Right lung (tissue), 10 donors: ENCODE measurements at places on chromosomes 4 and X.

DNA sequence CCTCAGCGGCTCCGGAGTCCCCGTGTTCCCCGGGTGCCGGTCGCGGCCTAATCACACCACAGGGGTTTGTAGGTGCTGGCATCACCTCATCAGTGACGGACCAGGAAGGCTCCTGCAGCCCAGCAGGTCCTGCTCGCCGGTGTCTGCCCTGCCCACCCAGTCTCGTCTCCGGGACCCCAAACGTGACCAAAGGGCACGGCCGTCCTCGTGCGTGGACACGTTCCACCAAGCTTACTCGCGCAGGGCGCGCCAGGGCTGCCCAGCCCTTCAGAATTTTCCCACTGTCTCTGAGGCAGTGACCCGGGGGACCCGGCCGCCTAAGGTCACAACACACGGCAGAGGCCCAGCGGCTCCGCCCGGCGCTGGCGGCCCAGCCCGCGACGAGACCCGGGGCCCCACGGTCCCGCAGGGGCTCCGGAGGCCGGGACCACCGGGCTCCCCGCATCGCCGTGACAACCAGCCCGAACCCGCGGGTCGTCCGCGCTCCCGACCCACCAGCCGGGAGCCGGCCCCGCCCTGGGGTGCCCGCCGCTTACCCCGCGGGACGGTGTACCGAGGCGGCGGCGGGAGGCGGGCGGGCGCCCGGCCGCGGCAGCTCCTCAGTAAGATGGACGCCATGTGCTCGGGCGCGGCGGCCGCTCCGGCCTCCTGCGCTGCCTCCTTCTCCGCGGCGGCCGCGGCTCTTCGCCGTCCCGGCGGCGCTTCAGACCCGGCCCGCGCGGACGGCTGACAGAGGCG is 454 bp downstream of the LETM1 start:
- no peak for DNase-seq

DNA sequence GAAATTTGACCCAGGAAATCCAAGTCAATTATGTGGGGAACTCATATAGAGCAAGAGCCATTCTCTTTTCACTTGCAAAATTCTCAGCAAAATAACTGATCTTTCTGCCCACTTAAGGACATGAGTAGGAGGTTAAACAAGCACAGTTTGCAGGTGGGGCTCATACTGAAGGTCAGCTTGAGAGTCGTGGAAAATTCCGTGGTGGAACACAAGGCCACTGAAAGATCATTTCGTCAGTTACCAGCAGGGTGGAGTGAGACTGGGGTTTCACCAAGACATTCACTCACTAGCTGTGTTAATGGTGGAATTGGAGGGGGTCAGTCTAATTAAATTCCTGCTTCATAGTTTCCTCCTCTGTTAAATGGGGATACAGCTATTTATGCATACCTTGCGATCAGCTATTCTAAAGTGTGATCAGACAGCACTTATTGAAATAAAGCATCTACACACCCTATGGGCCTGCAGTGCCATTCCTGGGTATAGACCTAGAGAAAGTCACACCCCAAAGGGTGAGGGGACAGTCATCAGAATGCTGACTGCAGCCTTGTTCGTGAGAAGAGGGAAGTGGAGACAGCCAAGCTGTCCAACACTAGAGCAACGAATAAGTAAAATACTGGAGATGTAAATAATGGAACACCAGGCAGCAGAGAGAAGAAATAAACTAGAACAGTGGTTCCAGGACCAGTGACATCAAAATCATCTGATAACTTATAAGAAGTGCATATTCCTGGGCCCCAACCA is 42.7 kb upstream of the CLNK start:
- no peak for DNase-seq

DNA sequence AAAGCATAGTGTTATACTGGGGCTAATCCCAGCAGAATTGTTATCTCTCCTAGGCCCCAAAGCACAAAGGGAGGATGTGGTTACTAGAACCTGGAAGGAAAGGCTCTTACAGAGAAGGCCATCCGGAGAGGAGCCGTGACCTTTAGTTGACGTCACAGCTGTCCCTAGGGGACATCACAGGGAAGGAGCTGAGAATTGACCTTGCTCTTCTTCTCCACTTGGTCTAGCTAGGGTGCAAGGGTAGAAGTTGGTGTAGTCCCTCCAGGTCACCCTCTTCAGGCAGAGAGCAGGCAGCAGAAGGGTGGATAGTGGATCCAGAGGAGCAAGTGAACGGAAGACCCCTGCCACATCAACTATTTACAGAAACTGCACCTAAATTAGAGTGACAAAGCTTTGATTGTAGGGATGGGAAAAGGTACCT is 22.8 kb upstream of the FGF2 start:
- no peak for DNase-seq

GRCh38 chrX:119481323-119481801 is 13.1 kb downstream of the SLC25A5 start:
- no peak for DNase-seq

DNA sequence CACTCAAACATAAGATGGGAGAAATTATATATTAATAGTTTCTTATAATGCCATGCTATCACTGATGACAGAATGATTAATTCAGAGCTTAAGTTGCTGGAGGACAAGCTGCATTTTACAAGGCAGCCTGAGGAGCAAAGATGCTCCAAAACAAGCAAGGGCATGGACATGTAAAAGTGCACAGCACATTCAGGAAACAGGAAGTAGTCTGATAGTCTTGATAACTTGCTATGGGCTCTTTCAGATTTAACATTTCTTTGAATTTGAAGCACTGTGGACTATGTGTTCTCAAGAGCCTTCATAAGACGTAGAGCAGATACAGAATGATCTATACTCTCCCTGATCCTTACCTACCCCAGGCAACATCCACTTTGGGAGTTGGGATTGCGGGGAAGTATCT is 50.0 kb downstream of the AMMECR1 start:
- no peak for DNase-seq

DNA sequence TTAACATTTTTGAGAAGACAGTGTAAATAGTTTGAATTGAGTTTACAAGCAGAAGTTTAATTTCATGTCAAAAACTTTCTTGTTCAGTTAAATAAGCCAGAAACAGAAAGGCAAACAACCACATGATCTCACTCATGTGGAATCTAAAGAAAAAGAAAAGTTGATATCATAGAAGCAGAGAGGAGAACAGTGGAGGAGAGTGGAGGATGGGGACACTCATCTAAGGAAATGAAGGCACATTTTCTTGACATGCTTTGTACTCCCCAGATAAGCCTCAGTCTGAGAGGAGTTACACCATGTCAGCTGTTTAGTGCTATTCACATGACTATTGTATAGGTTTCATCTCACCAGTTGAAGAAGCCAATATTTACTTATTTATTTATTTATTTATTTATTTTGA is 13.5 kb downstream of the SNCA start:
- no peak for DNase-seq

- DNase-seq = no peak
Measured at GRCh38 chr4:150167054-150167453, 88.8 kb downstream of the DCLK2 start.

GRCh38 chr4:26995316-26995715 is 134.7 kb downstream of the STIM2 start:
- no peak for DNase-seq

DNA sequence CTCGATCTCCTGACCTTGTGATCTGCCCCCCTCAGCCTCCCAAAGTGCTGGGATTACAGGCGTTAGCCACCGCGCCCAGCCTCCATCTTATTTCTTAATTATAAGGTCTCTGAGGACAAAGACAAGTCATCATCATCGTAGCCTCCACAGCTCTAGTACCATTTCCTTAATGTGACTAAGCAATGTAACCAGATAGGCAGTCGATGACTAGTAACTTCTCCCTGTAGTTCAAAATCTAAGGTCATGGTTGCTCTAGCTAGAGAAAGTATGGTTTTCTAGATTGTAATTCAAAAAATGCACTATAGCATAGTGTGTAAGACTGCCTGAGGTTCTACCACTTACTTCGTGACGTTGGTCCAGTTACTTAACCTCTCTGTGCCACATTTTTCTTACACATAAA is 6.9 kb downstream of the SLC39A8 start:
- DNase-seq = no peak

- DNase-seq = no peak
Measured at GRCh38 chr4:113147498-113148111, 98.2 kb downstream of the ANK2 start.

DNA sequence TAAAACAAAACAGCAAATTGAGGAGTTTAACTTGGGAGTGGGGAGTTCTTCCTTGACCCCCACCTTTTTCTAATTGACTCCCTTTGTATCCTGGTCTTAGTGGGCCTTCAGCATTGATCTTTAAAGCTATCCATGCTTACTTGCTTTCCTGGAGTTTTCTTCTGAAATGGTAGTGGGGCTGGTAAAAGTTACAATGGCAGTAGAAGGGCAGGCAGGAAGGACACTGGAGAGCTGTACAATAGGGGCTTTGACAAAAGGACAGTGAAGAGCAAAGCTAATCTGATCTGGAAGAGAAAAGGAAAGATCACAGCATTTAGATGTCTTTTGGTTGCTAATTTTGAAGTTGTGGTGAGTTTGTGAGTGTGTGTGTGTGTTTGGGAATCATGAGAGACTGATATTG is 111.5 kb downstream of the MID1 start:
- DNase-seq = no peak

DNA sequence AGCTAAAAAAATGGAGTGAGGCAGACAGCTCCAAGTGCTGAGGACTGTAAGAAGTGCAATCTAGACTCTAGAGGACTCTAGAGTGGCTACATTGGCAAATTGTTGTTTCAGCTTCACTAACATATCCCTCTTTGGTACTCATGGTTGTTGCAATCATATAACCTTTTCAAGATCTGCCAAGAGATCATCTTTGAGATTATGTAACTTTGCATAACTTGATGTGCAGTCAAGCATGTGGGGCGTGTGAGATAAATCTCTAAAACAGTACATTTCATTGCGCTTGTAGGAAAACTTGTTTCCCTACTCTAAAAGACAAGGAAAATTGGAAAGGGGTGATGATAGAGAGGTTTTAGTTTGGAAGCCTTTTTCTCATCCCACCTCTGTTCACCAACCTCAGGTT is 11.2 kb upstream of the BRS3 start:
- DNase-seq = no peak

DNA sequence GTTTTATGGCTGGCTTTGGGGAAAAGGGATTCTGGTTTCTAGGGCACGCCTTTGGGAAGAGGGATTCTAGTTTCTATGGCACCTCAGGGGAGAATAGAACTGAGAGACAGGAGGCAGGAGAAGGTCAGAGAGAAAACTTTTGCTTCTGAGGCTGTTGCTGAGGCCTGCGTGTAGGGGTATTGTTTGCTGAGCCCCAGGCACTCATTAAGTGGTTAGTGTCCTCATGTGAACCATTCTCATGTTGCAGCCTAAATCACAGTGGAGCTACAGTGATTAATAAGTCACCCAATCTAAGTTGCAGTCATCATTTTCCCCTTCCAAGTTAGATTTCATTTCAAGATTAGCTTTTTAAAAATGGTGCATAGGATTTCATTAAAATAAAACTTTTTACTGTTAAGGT is 29.0 kb downstream of the VCX3A start:
- DNase-seq = no peak

DNA sequence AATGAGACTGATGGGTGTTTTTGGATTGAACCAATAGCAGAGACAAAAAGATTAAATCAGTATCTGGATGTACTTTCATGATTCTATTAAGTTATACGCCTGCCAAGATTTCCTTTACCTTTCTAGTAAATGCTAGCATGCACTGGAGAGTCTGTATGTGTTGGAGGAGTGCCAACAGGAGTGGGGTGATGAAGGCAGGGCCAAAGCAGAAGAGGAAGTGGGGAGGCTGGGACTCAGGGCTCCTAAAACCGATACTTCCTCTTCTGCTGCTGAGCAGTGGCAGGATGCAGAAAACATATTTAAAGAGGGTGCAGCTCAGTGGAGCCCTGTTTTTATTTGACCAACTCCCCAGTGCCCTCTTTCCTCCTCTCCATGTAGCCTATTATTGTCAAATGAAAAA is 5.6 kb downstream of the CYSLTR1 start:
- no peak for DNase-seq

DNA sequence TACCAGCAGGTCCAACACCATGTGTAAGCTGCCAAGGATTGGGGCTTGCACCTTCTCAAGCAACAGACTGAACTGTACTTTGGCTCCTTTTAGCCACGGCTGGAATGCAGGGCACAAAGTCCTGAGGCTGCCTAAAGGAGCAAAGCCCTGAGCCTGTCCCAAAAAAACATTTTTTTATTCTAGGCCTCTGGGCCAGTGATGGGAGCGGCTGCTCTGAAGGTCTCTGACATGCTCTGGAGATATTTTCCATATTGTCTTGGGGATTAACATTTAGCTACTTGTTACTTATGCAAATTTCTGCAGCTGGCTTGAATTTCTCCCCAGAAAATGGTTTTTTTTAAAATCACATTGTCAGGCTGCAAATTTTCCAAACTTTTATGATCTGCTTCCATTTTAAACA is 885.3 kb downstream of the GLUD2 start:
- no peak for DNase-seq

GRCh38 chrX:148572337-148572736 is 71.9 kb downstream of the AFF2 start:
- DNase-seq = no peak

DNA sequence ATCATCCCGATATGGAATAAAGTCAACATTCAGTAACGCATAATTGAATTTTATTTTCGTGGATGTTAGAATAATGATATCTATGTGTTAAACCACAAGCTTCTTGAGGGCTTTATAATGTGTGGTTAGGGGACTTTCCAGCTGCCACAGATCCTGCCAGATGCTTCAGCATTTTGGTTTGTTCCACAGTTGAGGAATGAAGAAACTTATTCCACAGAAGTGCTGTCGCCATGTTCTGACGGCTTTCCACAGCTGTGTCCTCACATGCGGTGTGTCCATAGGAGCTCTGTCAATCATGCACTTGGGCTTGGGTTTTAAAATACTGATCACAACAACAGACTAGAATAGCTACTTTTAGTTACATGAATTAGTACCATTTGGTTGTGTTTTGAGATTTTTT is 411.9 kb downstream of the TRIML1 start:
- no peak for DNase-seq

DNA sequence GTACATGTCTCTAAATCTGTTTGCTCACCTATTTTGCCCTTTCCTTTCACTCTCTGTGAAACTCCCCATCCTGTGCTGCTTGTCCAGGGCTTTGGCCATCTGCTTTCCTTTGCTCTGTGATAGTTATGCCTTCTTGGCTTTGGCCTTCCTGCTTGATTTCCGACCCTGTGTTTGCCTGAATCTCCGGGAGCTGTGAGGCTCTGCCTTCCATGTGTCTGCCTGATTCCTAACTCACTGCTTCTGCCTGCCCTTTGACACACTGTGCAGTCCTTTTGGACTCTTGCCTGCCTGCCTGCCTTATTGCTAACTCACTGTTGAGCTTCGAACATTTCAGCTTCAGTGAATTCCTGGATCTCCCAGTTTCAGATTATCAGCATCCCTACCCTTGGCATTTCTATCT is 143.1 kb downstream of the C4orf33 start:
- no peak for DNase-seq

GRCh38 chr4:8071766-8072165 is 86.8 kb downstream of the ABLIM2 start:
- no peak for DNase-seq
